SJCRH30 (cell line): ENCODE measurements at places on chromosomes 13 and 19. TPM values are rescaled to one million over a fixed set of nuclear protein-coding genes. Genes with fewer than 3 reads are reported as not detected.
A peak's percentile ranks its signal among the peaks of the same experiment; 100 is the strongest.

- H3K36me3 ChIP-seq, result no peaks in the 10 kb centered on the region
- H3K27me3 ChIP-seq, result no peaks in the 10 kb centered on the region
- no peak for DNase-seq
- no peak overlapping the region for H3K27ac ChIP-seq
- no peak overlapping the region for H3K4me3 ChIP-seq
- H3K4me1 ChIP-seq, result peaks cover 10% of the 10 kb centered on the region
Measured at GRCh38 chr13:51996641-51997040, 14.6 kb downstream of the ATP7B start.

- H3K27ac ChIP-seq, result no peak overlapping the region
- H3K4me3 ChIP-seq, result no peak overlapping the region
- DNase-seq, result no peak
- no peaks in the 10 kb centered on the region; the same call in none of the 2 replicates for H3K36me3 ChIP-seq
Measured at GRCh38 chr13:100658363-100658762, 16.2 kb downstream of the TMTC4 start.

DNA sequence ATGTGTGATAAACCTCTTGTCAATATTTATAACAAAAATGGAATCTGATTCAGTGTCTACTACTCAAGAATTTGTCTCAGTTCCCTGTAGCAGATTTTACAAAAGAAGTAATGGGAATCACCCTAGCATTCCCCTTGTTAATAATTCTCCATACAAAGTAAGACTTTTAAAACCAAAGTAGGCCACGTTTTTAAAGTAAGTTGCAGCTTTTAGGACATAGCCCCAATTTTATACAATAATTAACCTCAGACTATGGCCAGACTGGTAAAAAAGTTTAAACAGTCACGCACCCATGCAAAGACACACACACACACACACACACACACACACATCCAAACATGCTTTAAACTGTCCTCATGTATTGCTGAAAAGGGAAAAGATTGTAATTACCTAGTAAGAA is 589.9 kb downstream of the PCDH9 start:
- H3K27me3 ChIP-seq, result no peaks in the 10 kb centered on the region
- H3K4me3 ChIP-seq, result no peak overlapping the region
- H3K36me3 ChIP-seq, result no peaks in the 10 kb centered on the region
- H3K27ac ChIP-seq, result no peak overlapping the region

DNA sequence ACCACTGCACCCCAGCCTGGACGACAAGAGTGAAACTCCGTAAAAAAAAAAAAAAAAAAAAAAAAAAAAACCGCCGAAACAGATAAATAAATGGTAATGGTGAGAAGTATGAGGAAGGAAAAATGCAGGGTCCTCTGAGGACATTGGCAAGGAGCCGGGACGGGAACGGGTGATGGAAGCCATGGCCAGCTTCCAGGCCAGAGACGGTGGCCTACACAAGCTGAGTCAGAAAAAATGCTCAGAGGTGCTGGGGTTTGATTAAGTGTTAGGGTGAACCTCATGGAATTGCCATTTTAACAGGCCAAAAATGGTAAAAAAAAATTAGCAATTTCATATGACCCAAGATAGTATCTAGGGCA is 866 bp upstream of the ZSWIM4 start:
- peak; percentile 72 for DNase-seq
- peak overlapping the region; percentile 75 for H3K4me3 ChIP-seq
- H3K36me3 ChIP-seq, result no peaks in the 10 kb centered on the region
- H3K27ac ChIP-seq, result peak overlapping the region; percentile 75
- H3K27me3 ChIP-seq, result no peaks in the 10 kb centered on the region
- peaks cover 13% of the 10 kb centered on the region for H3K4me1 ChIP-seq

ZNF470 gene
- 6.1 and 7.2 TPM in 2 replicates for total RNA-seq

GRCh38 chr19:2711875-2712205 is 9.3 kb downstream of the DIRAS1 start:
- H3K27me3 ChIP-seq, result no peaks in the 10 kb centered on the region
- H3K36me3 ChIP-seq, result no peaks in the 10 kb centered on the region
- H3K4me1 ChIP-seq, result no peaks in the 10 kb centered on the region
- H3K4me3 ChIP-seq, result no peak overlapping the region
- H3K27ac ChIP-seq, result no peak overlapping the region
- DNase-seq, result no peak

UGGT2 gene
- 27.0 and 34.6 TPM in 2 replicates for total RNA-seq

WDR88 gene
- not detected in 2 replicates for total RNA-seq

DNA sequence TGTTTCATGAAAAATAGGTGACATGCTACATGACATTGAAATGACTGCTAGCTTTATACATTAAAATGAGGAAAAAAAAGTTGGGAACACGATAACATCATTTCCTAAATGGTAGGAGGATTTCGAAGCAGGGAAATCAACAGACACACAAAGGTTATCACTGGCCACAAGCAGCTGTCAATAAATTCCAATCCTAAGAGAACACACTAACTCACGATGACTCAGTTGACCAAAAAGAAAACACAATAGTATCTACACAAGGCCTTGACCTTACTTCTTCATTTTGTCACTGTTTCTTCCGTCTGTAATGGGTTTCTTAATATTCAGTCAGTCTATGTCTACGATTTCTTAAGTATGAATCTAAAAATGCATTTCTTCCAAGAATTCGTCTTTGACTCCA is 36.5 kb downstream of the STARD13 start:
- H3K4me3 ChIP-seq, result no peak overlapping the region
- no peaks in the 10 kb centered on the region for H3K27me3 ChIP-seq
- peak; percentile 52 for DNase-seq
- peak overlapping the region; percentile 68 for H3K27ac ChIP-seq
